ENCODE measurements at places on chromosomes 3 and 15.

GRCh38 chr15:98581715-98582114 lies 66.6 kb upstream of the IGF1R start:
- no peak for DNase-seq

DNA sequence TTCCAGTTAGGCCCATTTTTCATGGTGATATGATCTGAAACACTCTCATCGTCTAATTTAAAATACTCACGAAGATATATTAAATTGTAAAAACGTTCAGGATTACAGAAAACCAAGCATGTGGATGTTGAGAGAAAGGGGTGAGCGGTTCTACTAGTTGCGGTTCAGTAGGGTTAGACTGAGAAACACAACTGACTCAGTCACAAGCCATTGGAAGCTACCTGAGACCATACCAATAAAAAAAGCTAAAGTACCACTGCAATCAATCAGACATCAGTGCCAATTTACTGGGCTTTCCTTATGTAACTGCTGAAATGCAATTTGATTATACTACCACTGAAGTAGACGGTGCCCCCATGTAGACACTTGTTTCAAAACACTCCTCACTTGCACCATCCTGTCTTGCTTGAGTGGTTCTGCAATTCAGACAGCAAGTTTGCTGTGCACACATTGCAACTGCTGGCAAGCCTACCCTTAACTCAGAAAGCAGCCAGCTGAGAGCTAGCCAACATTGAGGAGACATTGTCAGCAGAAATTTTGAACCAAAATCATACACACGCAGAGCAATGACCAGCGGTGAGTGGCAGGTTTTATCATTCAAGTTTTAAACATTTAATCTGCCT lies 368.7 kb upstream of the ARHGEF26 start:
- no peak for DNase-seq

GRCh38 chr15:94305133-94305532 lies 73.8 kb downstream of the MCTP2 start:
- no peak for DNase-seq

GRCh38 chr3:126083138-126083445 lies 832 bp downstream of the SLC41A3 start:
- no peak for DNase-seq

DNA sequence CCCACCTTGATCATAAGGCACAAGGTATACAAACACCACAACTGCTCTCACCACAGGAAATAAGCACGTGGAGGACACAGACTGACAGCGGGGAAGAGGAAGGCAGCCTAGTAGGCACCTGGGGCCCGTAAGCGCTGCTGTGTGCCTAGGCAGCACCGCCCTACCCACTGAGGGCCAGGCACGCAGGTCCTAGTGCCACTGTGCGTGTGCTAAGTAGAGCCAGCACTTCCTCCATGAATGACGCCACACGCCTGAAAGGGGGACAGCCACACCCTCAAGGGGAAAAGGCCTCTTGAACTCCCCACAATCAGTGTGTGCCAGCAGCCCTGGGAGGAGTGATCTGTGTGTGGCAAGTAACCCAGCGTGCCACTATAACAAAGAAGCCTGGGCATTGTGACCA lies 73.0 kb downstream of the ATP1B3 start:
- DNase-seq: no peak

GRCh38 chr3:114899186-114899931 lies 247.7 kb downstream of the ZBTB20 start:
- peak; percentile 99 for DNase-seq

- DNase-seq: peak; percentile 48
These were observed 77.5 kb upstream of the FBN1 start for GRCh38 chr15:48722764-48723661.

GRCh38 chr3:143601723-143602484 lies 246.4 kb downstream of the SLC9A9 start:
- no peak for DNase-seq

- DNase-seq: peak; percentile 9
These were observed 53.0 kb downstream of the SUCLG2 start for GRCh38 chr3:67601385-67601784.

GRCh38 chr15:83012636-83013035 lies 1.2 kb upstream of the C15orf40 start:
- DNase-seq: no peak

DNA sequence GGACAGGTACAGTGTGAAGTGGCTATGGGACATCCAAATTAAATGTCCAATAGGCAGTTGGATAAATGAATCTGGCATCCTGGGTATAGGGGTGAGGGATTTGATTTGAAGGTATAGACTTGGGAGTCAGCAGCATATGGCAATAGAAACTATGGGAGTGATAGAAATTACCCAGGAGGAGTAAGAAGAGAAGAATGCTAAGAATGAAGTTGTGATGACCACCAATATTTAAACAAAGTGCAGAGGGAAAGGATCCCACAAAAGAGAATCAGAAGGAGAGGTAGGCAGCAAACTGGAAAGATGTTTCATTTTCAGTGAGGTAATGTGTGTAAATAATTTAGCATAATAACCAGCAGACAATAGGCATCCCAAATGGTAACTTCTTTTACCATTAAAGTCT lies 13.8 kb upstream of the MSL2 start:
- DNase-seq: no peak

GRCh38 chr3:111808439-111808838 lies 50.6 kb upstream of the PHLDB2 start:
- DNase-seq: no peak

DNA sequence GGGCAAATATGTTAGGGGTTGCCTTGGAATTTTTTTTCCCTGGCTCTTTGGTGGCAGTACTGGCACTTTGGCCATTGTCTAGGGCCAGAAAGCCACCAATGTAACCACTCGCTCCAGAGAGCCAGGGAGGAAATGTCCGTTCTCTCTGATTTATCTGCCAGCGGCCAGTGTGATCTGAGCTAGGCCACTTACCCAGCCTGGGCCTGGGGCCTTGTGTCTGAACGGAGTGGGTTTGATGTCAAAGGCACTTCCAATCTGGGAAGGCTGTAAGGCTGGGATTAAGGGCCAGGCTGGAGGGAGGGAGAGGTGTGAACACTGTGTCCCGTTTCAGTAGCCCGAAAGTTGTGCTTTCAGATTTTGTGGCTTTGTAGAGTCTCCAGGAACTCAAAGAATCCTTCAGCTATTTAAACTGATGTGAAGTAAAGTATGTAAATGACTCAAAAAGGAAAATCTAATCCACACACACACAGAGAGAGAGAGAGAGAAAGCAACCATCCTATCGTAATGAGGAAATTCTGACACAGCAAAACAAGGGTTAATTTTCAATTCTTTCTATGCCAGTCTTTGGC lies 271.0 kb downstream of the PDZRN3 start:
- no peak for DNase-seq

GRCh38 chr3:46371519-46372340 lies 984 bp downstream of the CCR5 start:
- DNase-seq: peak; percentile 13

DNA sequence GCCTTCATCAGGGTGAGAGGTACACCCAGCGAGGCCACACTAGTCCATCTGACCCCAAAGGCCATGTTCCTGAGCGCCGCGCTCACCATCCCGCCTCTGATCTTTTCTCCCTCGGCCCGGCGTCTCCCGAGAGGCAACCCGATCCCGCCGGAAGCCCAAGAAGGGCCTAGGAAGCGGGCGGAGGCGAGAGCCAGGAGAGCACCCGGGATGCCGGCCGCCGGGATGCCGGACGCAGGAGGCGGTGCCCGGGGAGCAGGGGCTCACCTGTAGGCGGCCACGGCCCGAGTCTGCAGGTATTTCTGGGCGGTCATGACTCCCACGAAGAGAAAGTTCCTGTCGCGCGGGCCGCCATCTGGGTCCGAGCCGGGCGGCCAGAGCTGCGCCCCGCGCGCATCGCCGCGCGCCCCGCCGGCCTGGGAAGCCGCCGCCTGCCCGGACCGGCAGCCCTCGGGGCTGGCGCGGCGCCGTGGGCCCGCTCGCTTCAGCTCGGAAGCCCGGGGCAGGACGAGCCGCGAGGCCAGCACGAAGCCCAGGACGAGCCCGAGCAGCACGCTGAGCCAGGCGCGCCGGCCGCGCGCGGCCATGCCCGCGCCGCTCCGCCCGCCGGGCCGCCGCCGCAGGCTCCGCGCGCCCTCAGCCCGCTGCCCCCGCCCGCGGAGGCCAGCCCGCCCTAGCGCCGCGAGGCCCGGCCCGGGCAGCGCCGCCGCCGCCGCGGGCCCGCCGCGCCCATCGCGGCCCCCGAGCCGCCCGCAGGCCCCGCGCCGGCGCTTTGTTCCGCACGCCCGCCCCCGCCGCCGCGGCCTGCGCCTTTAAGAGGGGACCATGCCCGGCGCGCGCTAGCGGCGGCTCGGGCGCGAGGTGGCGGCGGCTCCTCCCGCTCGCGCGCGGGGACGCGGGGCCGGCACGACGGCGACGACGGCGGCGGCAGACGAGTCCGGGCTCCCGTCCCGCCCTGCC lies 697 bp downstream of the CHSY1 start:
- peak; percentile 62 for DNase-seq

DNA sequence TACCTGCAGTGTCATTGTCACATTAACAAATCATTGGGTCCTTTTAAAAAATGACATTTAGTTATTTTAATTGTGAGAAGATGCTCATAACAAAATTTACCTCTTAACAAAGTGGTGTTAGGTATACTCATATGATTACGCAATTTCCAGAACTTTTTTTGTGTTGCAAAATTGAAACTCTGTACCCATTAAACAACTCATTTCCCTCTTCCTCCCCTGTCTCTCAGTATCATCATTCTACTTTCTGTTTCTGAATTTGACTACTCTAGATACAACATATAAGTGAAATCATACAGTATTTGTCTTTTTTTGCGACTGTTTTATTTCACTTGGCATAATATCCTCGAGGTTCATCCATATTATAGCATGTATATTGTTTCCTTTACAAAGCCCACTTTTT lies 58.7 kb upstream of the CHST2 start:
- no peak for DNase-seq

DNA sequence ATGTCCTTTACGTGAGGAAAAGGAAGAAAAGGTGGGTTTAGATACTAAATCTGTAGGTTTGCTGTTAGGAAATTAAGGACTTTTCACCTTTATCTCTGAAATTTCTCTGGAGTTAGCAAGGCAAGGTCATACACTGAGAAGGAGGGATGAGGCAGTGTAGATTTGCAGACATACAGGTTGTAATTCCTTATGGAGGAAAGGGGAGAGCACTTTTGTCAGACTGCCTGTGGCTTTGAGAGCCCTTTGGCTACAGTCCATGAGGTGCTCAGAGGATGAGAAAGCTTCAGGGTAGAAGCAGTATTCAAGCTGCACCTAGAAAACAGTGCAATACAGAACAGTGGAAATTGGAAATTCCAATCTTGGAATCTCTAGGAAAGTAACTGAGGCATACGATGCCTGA lies 8.3 kb downstream of the RPL14 start:
- no peak for DNase-seq

DNA sequence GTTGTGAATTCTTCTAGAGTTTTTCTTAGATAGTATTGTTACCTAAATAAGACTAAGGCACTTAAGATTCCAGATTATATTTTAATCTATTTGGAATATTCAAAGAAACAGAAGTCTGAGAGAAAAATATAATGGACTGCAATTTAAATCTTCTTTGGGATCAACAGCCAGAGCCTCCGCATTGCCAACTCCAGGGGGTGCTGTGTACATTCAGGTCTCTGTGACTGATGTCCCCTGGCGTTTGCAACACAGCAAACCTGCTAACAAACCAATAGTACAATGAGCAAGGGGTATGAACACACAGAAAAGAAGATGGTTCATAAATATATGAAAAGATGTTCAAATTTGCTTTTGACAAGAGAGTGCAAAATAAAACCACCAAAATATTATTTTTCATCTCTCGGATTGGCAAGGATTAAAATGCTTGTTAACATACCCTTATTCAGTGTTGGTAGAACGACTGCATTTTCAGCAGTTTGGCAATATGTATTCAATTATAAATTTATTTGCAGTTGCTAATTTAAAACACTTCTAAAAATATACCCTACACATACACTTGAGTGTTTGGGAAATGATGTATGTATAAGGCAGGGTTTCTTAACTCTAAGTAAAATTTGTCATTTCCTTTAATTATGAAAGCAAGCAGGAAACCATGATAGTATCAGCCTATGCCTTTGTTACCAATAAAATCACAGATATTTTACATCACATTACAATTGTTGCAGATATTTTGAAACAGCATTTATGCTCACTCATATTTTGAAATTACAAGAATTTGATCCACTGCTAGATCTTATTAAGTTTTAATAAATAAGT lies 16.1 kb upstream of the TM4SF1 start:
- DNase-seq: peak; percentile 82

- DNase-seq: no peak
These were observed 298.3 kb downstream of the LPP start for GRCh38 chr3:188452158-188452772.

DNA sequence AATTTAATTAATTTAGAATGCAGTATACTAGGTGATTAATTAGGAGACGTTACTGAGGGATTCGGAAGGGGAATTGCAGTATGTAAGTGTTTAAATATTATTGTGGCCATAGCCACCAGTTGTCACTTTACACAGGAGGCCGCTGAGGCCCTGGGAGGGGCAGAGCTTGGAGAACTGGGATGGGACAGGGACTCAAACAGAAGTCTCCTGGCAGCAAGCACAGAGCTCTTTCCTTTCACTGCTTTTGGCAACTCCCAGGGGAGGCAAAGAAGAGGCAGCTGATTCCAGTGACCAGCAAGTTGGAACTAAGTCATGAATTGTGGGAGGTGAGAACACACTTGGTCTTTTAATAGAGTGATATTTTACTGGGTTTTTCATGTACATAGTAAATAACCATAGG lies 248.6 kb downstream of the RPLP1 start:
- DNase-seq: peak; percentile 77

- DNase-seq: no peak
These were observed 2.4 kb upstream of the RASSF1 start for GRCh38 chr3:50342813-50343633.

- peak; percentile 30 for DNase-seq
These were observed 270.2 kb downstream of the ROBO1 start for GRCh38 chr3:79497447-79498111.

DNA sequence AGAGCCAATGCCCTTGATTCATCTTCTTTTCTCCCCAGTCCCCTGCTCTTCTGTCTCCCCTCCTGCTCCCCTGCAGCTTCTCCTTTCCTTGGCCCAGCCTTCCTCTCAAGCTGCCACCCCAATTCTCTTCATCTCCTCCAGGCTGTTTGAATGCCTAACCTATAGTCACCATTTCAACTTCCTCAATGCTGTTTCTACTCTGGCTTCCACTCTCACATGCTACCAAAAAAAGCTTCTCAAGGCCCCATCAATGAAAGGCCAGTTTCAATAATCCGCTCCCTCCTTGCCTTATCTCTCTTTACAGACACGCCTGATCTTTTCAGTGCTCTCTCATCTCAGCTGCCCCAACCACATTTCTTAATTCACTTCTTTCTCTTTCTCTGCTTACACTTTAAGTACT lies 212.2 kb upstream of the GPR149 start:
- DNase-seq: no peak

Data from myocyte (in vitro differentiated cells).